ENCODE measurements at places on chromosomes 11 and 22.

DNA sequence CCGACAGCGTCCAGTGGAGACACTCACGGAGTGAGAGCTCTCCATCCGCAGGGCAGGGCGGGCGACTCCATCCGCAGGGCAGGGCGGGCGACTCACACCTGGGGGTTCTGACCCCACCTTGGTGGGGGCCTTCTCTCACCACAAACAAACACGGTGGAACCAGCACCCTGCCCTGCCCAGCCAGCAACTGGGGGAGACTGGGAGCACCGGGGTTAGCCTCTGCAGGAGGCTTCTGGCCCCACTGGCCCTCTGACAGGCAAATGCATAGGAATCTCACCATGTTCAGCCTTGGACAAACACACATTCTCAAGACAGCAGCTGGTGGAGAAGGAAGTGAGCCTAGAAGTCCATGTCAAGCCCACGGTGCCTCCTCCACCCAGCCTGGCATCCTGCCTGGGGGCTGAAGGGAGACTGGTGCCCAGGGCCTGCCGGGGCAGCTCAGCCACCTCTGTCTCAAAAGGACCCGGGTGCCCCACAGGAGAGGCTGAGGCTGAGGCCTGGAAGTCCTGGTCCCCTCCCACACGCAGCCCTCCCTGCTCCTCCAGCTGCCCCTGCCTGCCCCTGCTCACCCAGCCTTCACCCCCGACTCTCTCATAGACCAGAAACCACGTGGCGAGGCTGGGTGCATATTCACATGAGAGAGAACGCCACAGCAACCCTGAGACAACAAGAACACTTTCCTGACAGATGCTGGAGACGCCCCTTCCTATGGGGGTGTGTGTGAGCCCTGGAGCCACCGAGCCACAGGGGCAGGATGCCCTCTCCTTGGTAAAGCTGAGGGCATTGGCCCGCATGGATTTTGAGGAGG, 98.4 kb upstream of the B3GAT1 start:
- no peak for DNase-seq

- DNase-seq: no peak
These were observed 163.2 kb downstream of the BRD1 start for GRCh38 chr22:49664371-49664881.

DNA sequence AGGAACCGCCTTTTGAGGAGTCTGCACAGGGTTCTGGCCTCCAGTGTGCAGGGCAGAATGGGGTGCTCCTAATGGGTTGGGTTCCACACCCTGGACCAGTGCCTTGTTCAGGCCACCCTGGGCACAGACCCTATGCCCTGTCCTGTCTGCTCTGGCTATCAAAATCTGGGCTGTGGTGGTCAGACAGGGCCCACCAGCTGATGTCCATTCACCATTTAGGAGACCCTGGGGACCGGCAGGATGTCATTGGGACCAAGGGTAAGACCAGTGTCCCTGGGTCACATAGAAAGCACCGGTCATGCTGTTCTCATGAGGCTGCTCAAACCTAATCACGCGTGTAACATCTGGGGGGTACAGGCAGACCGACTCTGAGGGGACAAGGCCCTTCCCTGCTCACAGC, 37.3 kb downstream of the PARVG start:
- no peak for DNase-seq

GRCh38 chr11:29962243-29962642, 54.6 kb downstream of the KCNA4 start:
- DNase-seq: peak; percentile 8

- peak; percentile 83 for DNase-seq
These were observed 81.2 kb downstream of the GRAMD1B start for GRCh38 chr11:123511037-123511870.

DNA sequence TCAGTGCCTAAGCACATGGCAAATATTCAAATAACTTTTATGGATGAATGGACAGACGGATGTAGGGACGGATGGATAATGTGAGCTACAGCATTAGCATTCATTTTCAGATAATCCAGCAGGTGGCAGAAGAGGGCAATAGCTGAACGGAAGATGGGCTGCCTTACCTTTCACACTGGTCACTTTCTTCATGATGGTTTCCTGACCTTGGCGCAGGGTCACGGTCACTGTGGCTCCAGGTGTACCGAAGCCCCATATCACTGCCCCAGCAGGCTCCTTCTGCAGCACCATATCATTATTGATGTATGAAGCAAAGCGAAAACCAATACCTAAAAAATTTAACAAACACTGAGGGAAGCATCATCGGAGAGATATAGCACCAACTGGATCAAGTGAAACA, 4.3 kb downstream of the SIAE start:
- DNase-seq: peak; percentile 68

DNA sequence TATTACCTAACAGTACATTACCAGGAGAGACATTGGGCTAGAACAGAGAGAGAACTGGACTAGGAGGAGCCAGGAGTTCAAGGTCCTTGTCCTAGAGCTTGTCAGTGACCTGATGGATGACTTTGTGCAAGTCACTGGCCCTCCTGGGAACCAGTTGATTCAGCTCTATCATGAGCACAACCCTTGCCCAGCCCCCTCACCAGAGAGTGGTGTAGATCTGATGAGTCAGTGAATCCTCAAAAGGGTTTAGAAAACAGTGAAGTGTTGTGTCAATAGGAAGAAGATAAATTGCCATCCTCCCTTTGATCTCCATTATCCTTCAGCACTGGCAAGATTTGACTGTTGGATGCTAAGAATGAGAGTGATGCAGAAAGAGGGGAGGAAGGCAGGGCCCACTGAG, 24.3 kb downstream of the NEU3 start:
- DNase-seq: peak; percentile 21

GRCh38 chr11:44946263-44946662, 4.4 kb downstream of the TP53I11 start:
- no peak for DNase-seq

DNA sequence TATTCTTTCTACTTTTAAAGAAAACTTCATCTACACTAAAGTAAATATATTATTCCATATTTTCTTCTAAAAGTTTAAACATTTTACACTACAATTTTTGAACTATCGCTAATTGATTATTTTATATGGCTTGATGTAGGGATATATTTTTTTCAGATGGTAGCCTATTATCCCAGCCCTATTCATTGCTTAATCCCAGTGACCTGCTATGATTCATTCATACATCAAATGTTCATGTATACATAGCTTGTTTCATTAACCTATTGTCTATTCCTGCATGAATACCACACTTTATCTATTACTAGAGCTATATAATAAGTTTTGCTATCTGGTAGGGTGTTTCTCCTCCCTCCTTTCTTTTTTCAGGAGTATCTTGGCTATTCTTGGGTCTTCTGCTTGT, 5.0 kb upstream of the ROBO4 start:
- DNase-seq: no peak

DNA sequence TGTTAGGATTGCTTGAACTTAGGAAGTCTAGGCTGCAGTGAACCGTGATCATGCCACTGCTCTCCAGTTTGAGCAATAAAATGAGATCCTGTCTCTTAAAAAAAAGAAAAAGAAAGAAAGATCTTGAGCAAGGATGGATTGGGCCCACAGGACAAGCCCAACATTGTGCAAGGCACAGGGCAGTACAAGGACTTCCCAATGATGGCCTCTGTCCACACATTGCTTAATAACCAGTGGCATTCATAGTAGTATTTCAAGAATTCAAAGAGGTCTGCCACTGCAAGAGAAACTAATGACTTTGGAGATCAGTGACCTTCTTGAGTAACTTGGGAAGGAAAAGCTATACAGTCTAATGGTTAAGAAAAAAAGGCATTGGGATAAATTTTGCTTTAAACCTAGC, 44.6 kb downstream of the SEZ6L start:
- no peak for DNase-seq

GRCh38 chr11:118009864-118010737, 23.9 kb downstream of the IL10RA start:
- no peak for DNase-seq

DNA sequence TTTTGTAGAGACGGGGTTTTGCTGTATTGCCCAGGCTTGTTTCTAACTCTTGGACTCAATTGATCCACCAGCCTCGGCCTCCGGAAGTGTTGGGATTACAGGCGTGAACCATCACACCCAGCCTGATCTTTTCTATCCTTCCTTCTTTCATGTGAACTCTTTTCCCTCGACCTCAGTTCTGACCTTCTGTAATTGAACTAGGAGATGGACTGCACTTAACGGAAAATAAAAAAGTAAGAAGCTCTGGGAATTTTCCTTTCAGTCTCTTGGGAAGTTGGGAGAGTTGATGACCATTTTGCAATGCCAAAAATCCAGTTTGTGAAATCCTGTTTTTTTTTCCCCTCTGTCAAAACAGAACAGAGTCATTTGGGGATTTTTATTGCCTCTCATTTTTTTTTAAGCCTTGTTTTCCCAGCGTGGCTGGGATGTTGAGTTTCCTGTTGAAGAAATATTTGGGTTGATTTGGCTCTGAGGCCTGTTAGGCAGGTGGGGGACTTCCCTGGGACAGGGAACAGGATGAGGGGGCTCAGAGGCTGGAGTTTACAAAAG, 26.9 kb upstream of the CYB5R3 start:
- DNase-seq: no peak

GRCh38 chr11:113370634-113371033, 16.9 kb upstream of the ANKK1 start:
- no peak for DNase-seq

DNA sequence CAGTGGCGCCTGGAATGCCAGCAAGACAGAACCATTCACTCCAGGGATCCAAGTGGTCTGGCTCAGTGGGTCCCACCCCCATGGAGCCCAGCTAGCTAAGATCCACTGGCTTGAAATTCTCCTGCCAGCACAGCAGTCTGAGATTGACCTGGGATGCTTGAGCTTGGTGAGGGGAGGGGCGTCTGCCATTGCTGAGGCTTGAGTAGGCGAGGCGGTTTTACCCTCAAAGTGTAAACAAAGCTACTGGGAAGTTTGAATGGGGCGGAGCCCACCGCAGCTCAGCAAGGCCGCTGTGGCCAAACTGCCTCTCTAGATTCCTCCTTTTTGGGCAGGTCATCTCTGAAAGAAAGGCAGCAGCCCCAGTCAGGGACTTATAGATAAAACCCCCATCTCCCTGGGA, 125.7 kb upstream of the DDI1 start:
- DNase-seq: no peak

DNA sequence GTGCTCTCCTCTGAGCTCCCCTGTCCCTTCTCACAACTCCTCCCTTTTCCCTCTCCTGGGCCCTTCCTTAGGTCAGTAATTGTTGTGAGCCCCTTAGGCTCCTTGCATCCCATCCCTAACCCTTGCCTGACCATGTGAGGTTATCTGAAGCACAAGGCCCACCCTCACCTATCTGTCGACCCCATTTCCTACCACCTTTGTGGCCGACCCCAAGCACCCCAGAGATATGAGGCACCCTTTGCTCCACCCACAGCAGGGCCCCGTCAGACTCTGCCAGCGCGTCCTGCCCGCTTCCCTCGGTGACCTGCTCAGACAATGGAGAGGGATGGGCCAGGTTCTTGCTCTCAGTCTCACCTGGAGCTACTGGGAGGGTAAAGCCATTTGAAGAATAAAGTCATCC, 1.3 kb downstream of the GNG3 start:
- DNase-seq: no peak

DNA sequence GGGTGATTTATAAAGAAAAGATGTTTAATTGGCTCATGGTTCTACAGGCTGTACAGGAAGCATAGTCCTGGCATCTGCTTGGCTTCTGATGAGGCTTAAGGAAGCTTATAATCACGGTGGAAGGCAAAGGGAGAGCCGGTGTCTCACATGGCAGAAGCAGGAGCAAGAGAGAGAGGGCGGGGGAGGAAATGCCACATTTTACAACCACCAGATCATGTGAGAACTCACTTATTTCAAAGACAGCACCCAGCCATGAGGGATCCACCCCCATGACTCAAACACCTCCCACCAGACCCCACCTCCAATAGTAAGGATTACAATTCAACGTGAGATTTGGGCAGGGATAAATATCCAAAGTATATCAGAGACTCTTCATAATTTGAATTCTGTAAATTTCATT, 200.7 kb downstream of the MSANTD4 start:
- DNase-seq: no peak

- peak; percentile 15 for DNase-seq
These were observed 648.7 kb upstream of the CCDC179 start for GRCh38 chr11:23509023-23509422.

GRCh38 chr22:26169315-26170111, at the start of gene SEZ6L:
Gene SEZ6L, plus strand, starts transcription at chr22:26169462. Its CDS starts 208 bp downstream, at chr22:26169670.
- no peak for DNase-seq

Measured in activated CD4-positive, alpha-beta T cell treated with anti-CD3 and anti-CD28 coated beads, Interleukin-2, Interleukin-6, amounts not matched to agents 100 ng/mL and 50 ng/mL, durations not matched to agents 16 hours and 8 hours (primary cell).